ENCODE measurements at places on chromosomes 3 and 15.

GRCh38 chr3:132448216-132448961, 31.1 kb downstream of the DNAJC13 start:
- no peak for DNase-seq

- DNase-seq = no peak
Observed at GRCh38 chr3:150239766-150240165, 168.3 kb upstream of the TSC22D2 start.

DNA sequence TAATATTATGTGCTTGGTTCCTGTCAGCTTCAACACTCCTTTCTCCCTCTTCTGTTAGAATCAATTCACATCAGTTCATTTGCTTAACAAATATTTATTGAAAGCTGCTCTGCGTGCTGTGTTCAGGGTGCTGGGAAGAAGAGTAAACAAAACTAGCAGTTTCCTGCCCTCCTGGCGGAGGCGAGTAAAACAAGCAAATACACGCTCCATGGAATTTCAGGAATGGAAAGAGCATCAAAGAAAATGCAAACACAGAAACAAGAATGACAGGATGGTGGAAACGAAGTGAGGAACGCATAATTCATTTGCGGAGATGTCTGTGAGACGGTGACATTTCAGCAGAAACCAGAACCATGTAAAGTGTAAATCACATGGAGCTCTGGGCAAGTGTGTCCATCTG, 49.4 kb upstream of the SPTSSB start:
- no peak for DNase-seq

DNA sequence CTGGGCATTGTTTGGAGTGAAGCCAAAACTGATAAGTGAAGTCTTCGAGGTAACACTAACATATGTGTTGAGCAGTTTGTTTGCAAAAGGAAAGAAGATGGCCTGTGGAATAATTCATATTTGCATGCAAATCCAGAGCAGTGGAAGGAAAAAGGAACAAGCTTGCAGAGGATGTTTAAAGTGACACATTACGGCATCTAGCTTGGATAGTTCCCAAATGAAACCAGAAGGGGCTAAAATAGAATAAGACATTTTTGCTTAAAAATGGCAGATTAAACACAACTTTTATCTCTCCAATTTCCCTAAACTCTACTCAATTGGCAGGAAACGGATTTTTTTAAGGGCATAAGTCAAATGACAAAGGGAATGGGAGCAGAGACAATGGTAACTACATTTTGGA, 25.4 kb upstream of the RYK start:
- DNase-seq = no peak

DNA sequence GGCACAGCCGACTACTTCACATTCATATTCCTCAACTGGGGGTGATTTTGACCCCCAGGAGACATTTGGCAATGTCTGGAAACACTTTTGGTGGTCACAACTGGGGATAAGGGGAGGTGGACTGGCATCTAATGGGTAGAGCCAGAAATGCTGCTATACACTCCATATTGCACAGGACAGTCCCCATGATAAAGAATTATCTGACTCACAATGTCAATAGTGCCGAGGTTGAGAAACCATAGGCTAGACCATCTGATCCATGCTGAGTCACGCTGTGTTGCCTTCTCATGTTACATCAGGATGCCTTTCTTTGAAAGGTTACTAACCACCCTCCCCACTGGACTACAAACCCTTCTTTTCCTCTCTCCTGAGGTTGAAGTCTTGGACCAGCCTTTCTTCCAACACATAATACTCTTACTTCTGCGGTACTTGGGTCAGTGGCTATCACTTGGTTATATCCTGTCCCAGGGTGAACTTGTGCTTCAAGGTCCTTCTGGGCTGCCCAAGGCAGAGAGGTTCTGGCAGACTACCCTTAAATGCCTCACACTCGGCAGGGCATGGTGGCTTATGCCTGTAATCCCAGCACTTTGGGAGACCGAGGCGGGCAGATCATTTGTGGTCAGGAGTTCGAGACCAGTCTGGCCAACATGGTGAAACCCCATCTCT, 68.8 kb downstream of the CTNNB1 start:
- DNase-seq = no peak

DNA sequence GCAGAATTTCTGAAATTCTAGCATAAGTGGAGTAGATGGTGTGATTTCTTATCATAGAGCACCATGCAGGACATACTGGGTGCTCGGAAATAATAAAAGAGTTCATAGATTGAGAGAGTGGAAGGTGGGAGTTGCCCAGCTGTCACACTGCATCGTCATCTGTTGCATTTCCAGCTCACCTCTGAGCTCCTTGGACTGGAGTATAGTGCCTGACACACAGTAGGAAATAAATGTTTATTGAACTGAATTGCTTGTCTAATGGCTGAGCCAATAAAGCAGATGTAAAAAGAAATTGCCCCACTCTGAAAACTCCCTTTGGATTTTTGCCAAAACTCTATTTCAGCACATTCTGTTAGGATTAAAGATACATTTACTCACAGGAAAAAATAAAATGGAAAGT, 108.9 kb upstream of the UBE2E1 start:
- DNase-seq = no peak

DNA sequence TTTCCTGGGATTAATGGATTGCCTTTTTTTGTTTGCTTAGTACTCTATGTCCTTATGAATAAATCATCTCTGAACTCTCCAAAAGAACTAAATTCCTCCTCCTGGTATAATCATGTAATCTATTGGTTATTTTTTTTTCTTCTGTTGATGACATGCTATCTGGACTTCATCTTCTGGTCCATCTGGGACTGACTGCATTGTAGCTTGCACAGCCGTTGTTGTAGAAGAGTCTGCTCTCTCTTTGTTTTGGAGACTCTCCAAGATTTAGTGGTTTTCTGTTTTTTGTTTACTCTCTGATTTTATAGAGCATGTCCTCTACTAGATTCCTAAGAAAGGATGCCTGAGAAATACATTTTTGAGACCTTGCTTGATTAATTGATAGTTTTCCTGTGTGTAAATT, 19.1 kb downstream of the IREB2 start:
- no peak for DNase-seq

DNA sequence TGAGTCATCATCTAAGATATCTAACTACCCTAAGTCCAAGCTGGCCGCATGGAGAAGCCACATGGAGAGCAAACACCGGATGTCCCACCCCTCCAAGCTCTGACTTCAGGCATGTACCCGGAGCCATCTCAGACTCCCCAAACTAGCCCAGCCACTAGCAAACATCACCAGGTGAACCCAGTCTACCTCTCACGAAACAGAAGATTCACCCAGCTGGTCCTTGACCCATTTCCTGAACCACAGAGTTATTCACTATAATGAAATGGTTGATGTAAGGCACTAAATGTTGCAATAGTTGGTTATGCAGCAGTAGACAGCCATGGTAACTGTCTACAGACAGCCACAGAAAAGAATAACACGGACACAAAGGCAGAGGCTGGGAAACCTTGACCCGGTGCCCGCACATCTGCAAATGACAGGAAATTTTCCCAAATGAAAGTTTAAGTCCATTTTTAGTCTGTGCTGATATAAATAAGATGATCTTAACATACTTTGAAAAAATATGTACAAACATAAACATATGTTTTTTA, 265.5 kb upstream of the ATP10A start:
- DNase-seq = no peak

DNA sequence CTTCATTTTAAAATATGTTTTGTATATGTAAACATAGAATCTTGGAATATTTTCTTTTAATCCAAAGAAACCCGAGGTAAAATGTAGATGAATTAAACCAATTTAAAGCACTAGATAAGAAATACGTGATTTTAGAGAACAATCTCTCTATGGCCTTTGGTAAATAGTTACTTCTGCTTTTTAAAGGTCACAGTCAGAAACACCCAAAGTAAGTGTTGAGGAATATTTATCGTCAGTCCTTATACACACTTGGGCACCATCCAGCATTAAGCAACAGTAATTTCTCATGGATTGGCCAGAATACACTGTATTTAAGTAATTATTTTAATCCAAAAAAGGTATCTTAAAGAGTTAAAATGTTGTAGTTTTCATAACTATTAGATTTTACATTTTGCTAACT, 713.2 kb downstream of the NLGN1 start:
- DNase-seq = no peak

DNA sequence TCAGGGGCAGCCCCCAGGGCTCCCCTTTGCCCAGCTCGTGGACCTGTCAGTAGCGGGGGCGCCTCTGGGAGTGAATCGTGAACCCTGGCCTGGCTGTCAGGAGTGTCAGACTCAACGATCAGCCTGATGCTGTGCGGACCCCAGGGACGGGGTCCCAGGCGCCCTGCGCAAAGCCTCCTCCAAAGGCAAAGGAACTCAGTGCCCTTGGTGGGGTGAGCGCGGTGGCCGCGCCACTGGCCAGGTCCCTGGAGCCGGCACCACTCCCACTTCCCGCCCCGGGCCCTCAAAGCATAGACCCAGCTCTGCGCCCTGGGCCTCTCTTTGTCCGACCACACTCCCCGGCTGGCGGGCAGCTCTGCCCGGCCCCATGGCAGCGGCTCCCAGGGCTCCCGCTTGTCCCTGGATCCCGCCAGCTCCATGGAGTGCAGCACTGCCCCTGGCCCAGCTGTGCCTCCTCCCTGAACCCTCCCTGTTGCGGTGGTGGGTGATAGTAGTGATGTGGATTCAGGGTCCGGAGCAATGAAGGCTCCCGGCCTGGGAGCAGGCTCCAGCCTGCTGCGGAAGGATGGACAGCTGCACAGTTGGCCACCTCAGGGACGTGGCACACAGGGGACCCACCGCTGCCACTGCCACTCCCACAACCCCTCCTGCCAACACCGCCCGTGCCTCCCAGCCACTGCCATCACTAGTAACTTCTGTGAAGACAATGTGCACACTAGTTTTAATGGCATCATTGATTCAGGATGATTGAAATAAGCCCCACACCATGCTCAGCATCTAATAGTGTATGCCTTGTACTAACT, 263.8 kb downstream of the ZBBX start:
- no peak for DNase-seq

DNA sequence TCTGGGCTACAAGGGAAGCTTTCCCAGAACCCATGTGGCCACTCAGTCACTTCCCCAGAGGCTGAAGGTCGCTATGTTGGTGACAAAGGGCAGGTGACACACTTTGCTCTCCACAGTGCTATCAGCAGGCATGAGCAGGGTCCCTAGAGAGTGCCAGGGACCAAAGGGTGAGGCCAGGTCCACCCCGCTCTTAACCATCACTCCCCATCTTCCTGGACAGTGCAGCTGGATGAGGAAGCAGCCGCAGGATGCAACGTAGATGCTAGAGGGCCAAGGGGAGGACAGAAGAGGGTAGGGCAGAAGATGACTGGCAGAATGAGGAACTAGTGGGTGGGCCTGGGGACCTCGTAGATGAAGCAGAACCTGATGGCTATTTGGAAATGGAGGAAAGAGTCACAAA, 13.6 kb upstream of the LTF start:
- no peak for DNase-seq

DNA sequence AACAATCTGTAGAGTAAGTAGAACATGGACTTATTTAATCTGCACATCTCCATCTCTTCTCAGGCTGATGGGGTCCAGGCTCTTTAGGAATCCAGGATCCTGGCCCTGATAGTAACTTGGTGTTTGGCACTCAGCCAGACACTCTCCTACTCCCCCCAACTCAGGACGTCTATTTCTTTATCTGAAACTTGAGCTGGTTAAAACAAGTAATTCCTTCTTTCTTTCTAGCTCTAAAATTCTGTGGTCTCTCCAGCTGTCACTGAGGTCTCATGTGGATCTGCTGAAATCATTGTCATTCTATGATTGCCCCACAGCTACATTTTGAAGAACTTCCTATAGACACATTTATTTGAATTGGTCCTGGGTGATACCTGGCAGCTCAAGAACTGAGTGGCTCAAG, 59.0 kb downstream of the TP63 start:
- no peak for DNase-seq

DNA sequence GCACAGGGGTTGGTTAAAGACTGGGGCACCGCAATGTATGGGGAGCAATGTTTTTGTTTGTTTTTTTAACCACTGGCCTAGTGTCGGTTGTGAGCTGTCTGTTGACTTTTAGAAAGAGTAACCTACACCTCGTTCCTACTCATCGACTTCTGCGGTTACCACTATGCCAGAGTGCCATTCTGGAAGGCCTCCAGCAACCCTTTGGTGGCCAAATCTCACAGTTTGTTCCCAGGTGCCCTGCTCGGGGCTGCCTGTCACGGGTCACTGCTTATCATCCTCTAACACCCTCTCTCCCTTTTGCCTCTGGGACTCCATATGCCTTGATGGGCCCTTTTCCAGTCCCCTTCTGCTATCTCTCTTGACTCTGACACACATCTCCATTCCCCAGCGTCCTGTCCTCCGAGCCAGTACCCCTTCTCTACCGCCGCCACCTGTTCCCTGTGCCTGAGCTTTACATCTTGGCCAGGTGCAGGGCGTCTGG, 290.4 kb upstream of the C2CD4B start:
- no peak for DNase-seq

DNA sequence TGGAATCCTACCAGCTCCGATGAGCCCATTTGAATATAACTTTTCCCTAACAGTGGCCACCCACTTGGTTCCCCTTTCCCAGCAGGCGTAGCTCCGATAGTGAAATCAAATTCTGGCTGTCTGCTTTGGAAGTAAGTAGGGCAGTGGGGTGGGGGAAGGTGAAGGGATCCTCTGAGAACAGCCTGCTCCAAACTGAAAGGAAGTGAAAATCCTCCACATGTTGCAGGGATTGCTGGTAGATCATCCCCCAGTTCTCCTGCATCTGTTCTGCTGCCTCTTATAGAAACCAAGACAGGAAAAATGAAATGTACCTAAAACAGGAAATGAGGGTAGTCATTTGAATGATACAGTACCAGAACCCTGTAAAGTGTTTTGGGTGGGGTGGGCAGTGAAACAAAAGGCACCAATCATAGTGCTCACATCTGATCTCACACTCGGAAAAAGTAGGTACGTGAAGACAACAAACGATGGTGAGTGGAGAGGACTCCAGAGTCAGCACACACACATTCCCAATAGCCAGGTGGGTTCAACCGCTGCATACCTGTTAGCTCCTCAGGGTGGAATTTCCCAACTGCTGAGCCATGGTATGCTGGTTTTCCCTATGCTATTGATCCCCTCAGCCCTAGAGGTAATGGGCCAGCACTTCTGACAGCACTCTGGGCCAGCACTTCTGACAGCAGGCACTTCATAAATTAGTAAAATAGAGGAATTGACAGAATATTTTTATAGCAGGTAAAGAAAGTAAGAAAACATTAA, 304.9 kb upstream of the ADAMTS9 start:
- DNase-seq = no peak
